ENCODE measurements at places on chromosomes 1 and 21.
A peak's percentile ranks its signal among the peaks of the same experiment; 100 is the strongest.

- no peak for DNase-seq
Observed at GRCh38 chr21:15255261-15255660, 190.5 kb upstream of the NRIP1 start.

DNA sequence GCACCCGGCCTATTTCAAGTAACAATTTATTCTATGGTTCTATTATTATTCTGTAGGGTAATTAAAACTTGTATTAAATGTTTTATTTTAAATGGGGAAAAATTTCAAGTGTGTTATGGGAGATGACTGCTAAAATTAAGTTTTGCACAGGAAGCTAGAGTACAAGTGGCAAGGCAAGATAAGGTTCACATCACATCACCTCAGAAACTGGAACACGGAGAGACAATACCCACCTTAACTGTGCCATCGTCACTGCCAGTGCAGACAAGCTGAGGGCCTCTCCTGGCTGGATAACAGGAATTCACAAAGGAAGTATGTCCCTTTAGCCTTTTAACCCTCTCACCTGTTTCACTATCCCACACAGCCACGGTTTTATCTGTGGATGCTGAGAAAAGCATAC, 7.6 kb downstream of the SNRNP40 start:
- no peak for DNase-seq

DNA sequence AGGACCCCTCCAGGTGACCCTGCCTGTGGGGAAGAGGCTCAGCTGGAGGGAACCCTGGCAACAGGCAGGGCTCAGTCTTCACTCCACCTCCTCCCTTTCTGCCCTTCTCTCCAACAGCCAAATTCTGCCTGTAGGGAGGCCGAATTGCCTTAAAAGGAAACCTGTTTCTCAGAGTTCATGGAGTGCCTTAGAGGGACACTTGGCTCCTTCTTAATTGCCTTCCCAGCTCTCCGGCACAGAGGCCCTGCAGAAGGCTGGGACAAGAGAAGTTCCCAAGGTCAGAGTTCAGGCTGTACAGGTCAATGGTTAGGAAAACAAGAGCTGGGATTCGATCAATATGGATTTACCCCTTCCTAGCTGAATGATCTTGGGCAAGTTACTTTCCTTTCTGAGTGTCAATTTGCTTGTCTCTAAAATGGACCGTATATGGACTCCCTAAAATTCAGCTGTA, 6.2 kb downstream of the CSRP1 start:
- no peak for DNase-seq

DNA sequence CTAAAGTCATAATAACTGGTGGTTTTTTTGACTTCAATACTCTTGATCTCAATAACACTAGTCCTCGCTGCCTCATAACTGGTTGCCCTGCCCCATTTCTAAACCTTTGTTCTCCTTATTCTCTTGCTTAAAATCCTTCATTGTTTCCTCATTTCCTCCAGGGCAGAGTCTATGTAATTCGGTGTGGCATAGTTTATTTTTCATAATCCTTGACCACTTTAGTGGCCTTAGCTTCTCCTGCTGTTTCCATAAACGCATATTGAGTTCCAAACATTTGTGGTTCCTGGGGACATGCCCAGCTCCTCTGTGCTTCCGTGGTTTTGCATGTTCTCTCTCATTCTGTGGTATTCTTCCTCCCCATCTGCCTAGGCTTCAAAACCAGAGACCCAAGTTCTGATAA, 19.0 kb upstream of the TLCD4 start:
- no peak for DNase-seq

DNA sequence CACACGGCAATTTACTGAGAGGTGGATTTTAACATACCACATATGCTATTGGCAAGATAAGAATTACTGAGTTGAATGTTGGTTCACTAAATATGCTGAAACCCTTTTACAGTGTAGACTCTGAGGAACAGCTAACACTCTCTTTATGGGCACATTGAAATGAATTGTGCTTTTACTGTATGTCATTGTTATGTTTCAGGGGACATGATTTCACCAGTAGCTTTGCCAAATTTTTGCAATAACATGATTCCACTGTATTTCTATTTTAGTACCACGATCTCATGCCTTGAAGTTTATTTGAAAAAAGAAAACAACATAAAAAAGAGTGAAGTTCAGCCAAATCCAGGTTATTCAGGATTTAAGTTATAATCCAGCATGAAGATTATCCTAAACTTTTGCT, 188.5 kb downstream of the HLX start:
- no peak for DNase-seq

DNA sequence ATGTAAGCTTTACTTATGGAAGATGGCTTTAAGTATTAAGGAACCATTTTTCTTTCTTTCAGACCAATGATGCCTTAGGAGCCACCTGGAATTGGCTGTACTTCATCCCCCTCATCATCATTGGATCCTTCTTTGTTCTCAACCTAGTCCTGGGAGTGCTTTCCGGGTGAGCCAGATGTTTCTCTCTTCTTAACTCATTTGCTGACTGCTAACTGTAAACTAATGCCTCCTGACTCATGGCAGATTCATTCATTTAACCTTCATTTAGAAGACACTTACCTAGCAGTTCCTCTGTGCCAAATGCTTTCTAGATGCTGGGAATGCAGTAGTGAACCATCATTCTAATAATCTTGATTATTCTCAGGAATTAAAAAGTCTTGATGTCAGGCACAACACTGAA, 168.0 kb downstream of the CACNA1E start:
- DNase-seq, result no peak

- peak; percentile 36 for DNase-seq
Observed at GRCh38 chr1:93180723-93181613, at the start of gene CCDC18. Gene CCDC18 (plus strand): TSS chr1:93180724. CDS start chr1:93183362, 2,638 bp downstream.

- DNase-seq, result no peak
Observed at GRCh38 chr1:10969267-10969970, 43.0 kb upstream of the TARDBP start.

GRCh38 chr1:77975386-77975785, 3.5 kb downstream of the FUBP1 start:
- no peak for DNase-seq

DNA sequence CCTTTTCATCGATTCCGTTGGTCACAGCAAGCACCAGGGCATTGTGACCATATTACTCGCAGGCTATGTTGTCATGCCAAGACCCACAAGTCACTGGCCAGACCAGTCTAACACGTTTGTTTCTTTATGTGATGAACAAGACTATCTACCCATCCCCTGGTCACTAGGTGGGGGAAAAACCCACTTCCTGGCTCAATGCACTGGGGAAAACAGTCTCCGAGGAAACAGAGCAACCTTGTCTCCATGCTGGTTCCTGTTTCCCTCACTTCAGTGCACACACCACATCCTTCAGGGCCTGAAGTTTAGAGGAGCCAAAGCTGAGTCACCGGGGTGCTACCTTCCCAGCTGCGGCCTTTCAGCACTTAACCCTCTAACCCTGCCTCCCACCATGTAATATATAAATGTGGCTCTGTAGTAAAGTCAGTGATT, 20.9 kb downstream of the ERICH3 start:
- DNase-seq, result no peak

DNA sequence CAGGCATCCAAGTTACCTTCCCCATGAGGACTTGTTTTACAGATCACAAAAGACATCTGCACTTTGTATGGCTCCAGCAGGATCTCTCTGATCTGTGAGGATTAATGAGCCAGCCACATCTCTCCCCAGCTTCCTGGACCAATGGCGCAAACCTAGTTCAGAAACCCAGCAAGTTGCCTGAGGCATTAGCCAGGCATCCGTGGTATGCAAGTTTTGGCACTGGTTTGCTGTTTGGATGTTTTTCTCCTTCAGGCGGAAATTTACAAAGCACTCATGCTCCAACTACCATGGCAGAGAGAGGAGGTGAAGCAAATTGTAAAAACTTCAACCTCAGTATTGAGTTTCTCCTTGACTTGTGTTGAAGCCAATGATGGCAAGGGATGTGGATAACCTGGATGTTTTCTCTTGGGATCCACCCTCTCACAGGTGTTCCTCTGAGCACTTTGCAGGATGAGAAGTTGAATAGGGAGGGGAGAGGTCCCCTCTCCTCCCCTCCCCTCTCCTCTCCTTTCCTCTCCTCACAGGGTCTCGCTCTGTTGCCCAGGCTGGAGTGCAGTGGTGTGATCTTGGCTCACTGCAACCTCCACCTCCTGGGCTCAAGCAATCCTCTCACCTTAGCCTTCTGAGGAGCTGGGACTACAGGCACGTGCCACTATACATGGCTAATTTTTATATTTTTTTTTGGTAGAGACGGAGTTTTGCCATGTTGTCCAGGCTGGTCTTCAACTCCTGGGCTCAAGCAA, 25.6 kb upstream of the ENO1 start:
- no peak for DNase-seq

DNA sequence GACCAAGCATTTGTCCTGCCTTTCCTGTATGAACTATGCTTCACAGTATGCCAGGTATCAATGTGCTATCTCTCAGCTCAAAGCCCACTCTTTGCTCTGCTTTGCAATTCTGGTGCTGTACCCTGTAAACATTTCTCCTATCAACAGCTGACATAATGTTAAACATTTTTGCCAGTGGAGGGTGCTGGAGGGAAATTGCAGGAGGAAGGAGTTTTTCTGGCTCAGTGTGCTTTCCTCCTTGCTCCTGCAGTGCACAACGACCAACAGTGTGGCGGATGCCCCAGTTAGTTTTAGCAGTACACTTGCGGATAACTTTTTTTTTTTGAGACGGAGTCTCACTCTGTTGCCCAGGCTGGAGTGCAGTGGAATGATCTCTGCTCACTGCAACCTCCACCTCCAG, 67.1 kb upstream of the PTGFRN start:
- DNase-seq, result no peak

- no peak for DNase-seq
Observed at GRCh38 chr1:28855046-28855445, 43.1 kb downstream of the OPRD1 start.

GRCh38 chr1:26994020-26994786, 711 bp downstream of the TRNP1 start:
- peak; percentile 77 for DNase-seq

DNA sequence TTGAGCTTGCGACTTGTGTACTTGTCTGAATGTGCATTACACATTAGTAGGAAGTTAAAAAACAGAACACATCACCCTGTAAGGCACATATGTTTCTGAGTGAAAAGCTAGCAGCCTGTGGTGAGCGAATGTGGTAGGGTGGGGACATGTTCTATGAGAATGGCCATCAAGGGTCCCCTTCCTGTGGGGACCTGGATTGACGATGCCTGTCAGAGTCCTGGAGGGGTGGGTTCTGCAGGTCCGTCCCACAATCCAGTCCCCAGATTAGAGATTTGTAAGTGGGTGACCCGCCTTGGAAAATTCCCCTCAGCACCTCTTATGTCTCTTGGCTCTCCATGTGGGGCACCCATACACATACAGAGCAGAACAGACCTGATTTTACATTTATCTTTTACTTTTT, 40.0 kb downstream of the MTARC1 start:
- no peak for DNase-seq

DNA sequence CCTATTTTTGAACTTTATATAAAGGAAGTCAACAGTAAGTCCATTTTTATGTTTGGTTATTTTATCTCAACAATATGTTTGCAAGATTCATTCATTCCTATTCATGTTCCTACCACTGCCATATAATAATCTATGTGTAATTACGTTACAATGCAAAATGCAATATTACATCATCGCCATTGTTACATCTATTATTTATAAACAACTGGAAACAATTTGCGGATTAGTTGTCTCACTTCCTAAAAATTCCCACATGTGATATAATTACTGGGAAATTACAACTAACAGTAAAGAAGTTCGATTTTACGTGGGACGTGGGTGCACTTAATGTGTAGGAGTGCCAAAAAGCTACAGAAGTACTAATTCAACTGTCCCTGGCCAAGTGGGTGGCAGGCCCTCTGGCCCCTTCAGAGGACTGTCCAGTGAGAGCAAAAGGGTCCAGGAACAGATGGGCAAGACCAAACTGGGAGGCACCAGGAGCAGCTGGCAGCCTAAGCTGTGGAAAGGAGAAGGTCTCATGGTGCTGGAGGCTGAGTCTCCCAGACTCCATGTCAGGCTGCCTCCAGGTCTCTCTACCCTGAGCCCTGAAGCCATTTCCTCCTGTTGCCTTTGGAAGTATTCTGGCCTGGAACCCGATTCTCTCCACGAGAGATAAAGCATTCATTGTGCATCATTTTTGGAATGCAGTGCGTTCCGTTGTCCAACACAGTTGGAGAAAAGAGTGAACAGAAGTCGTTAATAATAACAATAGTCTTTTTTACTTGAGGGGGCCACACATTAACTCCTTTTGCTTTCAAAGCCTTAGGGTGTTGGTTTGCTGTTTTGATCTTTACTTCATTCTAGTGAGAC, 42.9 kb downstream of the TNNT2 start:
- no peak for DNase-seq

DNA sequence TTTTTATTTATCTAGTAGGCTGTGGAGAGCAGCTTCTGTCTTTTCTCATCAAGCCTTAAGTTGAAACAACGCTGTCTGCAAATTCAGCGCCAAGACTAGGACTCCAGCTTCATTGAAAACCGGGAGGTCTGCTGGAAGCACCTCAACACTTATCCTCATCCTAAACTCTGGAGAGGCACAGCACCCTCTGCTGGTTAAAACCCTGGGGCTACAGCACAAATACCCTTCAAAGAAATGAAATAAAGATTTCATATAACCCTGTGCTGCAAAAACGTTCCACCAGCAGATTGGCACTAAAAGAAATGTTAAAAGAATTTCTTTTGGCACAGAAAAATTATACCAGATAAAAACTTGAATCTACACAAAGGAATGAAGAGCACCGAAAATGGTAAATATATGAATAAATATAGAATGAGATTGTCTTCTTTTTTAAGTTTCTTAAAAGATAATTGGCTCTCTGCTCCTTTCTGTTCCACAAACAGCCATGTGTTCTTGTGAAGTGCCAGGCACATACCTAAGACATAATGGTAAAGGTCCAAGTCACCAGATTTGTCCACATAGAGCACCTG, 227.7 kb upstream of the SAMSN1 start:
- peak; percentile 76 for DNase-seq

All from D341Med (cell line).